Activated naive CD8-positive, alpha-beta T cell treated with anti-CD3 and anti-CD28 coated beads, Interleukin-2, amount 10 ng/mL, durations not matched to agents 7 days and 5 days (primary cell): ENCODE measurements at places on chromosomes 5 and 9.

DNA sequence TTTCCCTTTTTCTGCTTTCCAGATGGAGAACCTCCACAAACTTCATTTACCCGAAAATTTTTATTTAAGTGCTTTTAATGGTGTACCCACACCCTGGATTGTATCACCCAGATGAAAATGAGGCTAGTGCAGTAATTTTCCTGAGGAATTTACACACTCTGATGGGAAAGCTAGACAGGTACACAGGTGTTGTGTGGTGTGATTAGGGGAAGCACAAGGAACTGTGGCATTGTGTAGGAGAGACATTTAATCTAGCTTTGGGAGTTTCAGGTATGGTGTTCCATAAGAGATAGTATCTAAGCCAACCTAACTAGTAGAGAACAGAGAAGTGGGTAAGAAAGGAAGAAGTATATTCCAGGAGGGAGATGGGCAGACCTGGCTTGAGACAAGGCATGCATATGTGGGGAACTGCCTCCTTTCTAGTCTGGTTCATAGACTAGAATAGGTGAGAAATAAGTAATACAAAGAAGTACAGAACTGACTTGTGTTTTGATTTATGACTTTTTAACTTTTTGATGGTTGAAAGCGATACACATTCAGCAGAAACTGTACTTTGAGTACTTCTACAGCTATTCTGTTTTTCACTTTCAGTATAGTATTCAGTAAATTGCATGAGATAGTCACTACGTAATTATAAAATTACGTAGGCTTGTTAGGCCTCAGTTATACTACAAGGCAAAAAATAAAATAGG lies 22.9 kb upstream of the ROPN1L start:
- no peak for DNase-seq

DNA sequence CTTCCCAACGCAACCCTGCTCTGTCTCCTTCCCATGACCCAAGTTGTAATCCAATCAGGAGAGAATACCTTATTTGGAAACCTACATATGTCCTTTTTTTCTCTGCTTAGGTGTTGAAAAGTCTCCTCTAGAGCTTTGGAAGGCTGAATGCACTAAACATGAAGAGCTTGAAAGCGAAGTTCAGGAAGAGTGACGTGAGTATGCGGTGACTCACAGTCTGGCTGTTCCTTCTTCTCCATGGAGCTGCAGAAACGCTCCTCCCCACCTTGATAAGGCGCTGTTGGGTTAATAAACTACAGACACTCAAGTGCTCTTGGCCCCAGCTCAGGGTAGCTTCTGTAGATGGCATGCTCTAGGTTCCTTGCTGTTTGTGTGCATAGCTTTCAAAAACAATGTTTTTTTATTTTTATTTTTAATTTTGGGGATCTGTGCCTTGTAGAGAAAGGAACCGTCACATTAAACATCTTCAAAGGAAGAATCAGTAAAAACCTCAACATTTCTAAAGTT lies 30.7 kb downstream of the RAI14 start:
- no peak for DNase-seq

GRCh38 chr9:120925535-120926396 lies 830 bp downstream of the TRAF1 start:
- peak; percentile 67 for DNase-seq

DNA sequence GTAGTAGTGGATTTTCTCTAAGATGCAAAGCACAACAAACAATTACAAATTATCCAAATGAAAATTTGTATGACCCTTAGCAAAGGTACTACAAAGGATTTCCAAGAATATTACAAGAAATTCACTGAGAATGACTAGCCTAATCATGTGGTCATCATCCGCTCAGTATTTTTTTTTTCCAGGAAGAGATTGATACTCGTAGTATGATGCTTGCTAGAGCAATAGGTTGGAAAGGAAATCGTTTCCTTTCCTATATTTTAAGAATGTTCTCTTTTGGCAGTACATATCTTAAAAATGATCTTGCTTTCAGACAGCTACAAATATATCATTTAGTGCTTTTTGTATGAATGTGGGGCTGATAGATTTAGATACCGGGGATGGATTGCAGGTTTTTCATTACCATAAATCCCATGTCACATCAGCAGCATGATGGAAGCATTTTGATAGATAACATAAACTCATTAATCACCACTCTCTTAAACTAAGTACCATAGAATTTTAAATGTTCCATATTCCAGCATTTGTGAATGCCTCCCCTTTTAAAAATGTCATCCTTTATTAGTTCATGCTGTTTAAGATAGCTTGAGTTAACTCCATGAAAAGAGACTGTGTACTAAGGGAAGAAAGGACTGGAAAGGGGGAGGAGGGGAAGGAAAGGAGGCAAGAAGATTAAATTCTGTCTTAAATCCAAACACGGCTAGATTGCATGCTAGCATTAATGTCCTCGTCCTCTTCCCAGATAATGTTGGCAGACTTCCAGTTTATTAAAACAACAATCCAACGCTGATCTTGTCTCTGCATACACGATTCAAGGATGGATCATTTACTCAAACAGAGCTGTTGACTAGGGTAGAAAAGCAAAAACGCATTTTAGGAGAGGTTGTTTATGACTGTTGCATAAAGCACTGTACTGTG lies 311.7 kb upstream of the ZNF608 start:
- DNase-seq, result no peak

DNA sequence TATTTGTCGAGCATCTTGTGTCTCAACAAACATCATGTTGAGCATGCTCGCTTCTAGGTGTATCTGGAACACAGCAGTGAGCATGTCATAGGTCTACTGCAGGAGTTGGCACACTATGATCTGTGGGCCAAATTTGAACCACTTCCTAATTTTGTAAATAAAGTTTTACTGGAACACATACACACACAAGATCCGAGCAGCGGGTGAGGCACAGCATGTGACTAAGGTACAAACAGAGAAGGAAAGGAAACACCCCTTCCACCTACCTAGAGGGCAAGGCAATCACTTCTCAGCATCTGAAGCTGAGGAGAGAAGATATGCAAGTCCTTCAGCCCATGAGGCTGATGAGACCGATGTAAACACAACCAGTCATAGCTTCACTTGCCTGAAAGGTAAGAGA lies 200.4 kb downstream of the MED10 start:
- DNase-seq, result no peak

- DNase-seq, result no peak
Observed at GRCh38 chr5:59421986-59422941, 471.3 kb downstream of the PDE4D start.

DNA sequence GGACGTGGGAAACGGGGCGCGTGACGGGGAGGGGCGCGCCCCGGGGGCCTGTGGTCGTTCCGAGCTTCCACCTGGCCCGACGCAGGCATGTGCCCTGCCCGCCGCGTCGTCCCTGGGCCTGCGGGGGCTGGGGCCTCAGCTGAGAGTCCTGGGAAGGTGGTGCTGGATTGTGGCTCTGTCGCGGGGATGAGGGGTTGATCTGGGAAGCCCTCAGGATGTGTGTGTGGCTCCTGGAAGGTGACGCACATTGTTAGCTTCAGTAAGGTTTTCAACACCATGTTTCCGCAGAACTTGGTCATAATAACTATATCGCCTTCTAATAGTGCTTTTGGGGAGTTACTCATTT lies 589.1 kb downstream of the MTRR start:
- no peak for DNase-seq

GRCh38 chr5:25107853-25108252 lies 463.1 kb upstream of the CDH10 start:
- DNase-seq, result no peak

- DNase-seq, result no peak
Observed at GRCh38 chr5:172380987-172381643, 73.2 kb downstream of the SH3PXD2B start.

GRCh38 chr5:66680221-66680620 lies 84.0 kb downstream of the MAST4 start:
- no peak for DNase-seq

DNA sequence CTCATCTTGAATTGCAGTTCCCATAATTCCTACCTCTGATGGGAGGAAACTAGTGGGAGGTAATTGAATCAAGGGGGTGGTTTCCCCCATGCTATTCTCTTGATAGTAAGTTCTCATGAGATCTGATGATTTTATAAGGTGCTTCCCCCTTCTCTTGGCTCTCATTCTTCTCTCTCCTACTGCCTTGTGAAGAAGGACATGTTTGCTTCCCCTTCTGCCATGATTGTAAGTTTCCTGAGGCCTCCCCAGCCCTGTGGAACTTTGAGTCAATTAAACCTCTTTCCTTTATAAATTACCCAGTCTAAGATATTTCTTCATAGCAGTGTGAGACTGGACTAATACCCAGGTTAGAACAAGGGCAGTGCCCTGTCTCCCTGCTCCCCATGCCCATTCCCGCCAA lies 7.5 kb upstream of the TRIO start:
- no peak for DNase-seq

DNA sequence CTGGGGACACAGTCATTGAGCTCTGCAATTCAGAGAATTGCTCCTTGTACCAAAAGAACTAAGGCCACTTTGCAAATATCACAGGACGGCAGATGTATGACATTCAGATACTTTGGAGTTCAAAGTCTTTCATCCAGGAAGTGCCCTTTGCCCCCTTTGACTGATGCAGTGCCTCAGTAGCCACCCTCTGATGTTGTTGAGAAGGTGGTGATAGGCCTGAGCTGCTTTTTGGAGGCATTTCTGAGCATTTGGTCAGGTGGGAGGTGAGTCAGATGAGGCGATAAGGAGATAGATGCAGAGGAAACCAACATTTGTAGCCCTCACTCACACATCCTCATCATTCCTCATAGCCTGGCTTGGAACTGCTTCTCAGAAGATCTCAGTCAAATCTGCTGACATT lies 63.4 kb downstream of the ANGPTL2 start:
- no peak for DNase-seq

DNA sequence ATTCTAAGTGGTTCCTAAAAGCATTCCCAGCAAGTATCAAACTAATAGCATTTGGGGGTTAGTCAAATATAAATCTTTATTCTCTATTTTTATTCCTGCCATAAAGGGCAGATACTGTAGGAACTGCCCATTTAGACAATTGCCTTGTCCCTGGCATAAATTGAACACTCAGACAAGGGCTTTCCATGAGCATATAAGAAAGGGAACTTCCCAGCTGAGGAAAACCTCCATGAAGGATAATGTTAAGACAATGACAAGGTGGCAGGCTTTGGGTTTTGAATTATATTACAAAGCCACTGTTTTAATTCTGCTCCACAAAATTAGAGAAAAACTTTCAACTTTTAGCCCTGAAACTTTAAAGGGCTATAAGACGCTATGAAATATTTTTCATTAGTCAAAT lies 81.3 kb downstream of the ST8SIA4 start:
- no peak for DNase-seq

- no peak for DNase-seq
Observed at GRCh38 chr9:97558701-97559101, 57.2 kb downstream of the TMOD1 start.

DNA sequence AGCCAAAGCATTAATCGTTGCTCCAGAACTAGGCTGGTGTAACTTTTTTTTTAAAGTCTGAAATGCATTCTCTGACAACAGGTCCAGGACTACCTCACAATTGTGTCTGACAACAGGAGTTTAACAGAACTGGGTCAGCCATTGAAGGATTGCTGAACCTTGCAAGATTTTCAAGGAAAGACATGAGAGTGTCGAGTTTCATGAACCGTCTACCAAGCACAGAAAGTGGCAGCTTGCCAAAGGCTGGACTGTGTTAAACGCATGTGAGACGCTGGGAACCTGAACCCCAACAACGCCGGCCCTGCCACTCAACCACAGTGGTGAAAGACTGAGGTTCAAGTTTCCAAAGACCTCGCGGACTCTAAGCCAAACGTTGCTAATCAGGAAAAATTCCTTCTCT lies 79.1 kb downstream of the LHFPL2 start:
- DNase-seq, result no peak

GRCh38 chr5:156798201-156798600 lies 51.9 kb upstream of the PPP1R2B start:
- no peak for DNase-seq

GRCh38 chr5:96969366-96969765 lies 33.5 kb downstream of the LNPEP start:
- no peak for DNase-seq

- DNase-seq, result no peak
Observed at GRCh38 chr9:37953775-37954437, 50.0 kb upstream of the SLC25A51 start.

DNA sequence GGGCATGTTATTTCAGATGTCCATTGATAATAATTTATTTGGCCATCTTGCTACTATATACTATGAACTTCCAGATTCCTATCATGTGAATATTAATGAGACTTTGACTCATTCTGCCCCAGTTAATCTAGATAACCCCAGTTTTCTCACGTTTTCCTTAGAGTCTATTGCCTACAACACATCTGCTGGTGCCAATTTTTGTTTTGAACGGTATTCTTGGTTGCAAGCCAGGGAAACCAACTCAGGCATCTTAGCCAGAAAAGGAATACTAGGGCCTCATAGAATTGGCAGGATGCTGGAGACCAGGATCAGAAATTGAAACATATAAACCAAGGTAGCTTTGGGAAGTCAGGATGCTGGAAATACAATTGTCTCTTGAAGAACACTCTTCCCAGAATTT lies 28.0 kb upstream of the NPR3 start:
- no peak for DNase-seq

DNA sequence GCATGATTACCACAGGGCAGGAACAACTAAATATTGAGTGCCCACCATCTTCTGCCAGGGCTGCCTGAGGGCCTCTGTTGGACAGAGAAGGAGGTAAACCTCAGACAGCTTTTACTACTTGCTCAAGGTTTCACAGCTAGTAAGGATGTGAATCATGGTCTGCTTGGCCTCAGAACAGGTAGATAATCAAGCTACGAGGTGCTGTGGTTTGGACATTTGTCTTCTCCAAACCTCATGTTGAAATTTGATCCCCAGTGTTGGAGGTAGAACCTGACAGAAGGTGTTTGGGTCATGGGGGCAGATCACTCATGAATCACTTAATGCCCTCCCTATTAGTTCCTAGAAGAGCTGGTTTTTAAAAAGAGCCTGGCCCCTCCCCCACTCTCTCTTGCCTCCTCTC lies 541.2 kb upstream of the TRPC7 start:
- DNase-seq, result no peak

GRCh38 chr5:101664071-101664791 lies 631.9 kb downstream of the SLCO4C1 start:
- DNase-seq, result no peak

DNA sequence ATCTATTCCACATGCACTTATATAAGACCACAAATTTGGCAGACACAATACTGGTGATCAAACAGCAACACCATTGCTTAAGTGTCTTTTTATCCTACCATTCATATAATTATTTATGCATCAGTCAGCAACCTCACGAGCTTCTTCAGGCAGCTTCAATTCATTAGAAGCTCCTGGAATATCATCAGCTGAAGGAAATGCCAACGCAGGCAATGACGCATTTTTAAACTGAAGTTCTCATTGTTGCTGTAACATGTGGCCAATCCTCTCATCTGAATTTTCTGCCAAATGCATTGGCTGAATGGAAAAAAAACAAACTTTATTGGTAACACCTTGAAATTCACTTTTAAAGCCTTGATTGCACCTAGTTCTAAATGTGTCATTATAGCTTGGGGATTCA lies 376.4 kb upstream of the RGMB start:
- DNase-seq, result no peak

- no peak for DNase-seq
Observed at GRCh38 chr9:79524266-79524665, 47.5 kb upstream of the TLE4 start.
